Stimulated activated CD4-positive, alpha-beta T cell treated with anti-CD3 and anti-CD28 coated beads, Interleukin-15, amount 100 ng/mL, for 48 hours (primary cell): ENCODE measurements at places on chromosomes 5 and 9.

GRCh38 chr9:114348906-114349482 is 19.3 kb downstream of the ORM2 start:
- DNase-seq = peak; percentile 91

DNA sequence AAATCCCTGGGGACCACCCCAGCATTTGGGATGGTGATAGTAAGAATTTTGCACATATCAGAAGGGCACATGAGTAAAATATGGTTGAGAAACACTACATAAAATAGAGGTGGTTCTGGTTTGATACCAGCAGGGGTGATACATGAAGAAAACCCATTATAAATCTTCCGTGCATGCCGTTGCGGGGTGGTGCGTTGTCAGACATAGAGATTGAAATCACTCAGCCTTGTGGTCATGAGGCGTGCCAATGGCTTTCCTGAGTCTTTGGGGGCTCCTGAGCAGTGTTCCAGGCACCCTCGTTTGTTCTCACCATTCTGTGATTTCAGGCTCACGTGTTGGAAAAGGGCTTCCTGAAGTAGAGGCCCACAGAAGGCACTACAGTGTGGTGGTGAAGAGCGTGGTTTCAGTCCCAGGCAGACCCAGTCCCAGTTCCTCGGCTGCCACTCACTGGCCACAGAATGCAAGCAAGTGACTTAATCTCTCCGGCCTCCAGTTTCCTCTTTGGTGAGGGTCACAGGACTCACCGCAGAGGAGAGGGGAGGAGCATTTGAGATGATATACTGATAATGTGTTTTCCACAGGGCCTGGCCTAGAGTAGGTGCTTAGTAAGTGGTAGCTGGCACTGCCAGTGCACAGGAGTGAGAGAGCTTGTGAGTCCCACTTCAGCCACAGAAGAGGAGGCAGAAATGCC is 20.5 kb upstream of the GLRX start:
- peak; percentile 35 for DNase-seq

GRCh38 chr5:145830594-145830993 is 4.5 kb downstream of the PRELID2 start:
- DNase-seq = no peak

DNA sequence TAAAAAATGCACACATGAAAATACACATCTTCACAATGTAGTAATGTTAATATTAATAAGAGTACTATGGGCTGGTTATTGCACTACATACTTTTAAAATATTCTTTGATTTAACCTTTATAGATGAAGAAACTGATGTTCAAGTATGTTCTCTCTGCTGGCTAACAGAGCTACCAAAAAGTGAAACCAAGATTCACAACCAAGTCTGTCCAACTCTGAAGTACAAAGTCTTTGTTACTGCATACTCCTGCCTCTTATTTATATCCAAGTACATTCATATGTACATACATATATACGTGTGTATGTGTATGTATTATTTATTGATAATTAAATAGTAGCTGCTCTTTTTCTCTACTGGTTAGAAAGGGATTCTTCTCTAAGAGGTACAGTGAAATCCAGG is 325.6 kb downstream of the BNC2 start:
- DNase-seq = no peak

GRCh38 chr9:69019808-69020207 is 5.9 kb upstream of the PRKACG start:
- no peak for DNase-seq

- DNase-seq = no peak
Measured at GRCh38 chr5:160271836-160272235, 40.5 kb downstream of the CCNJL start.

DNA sequence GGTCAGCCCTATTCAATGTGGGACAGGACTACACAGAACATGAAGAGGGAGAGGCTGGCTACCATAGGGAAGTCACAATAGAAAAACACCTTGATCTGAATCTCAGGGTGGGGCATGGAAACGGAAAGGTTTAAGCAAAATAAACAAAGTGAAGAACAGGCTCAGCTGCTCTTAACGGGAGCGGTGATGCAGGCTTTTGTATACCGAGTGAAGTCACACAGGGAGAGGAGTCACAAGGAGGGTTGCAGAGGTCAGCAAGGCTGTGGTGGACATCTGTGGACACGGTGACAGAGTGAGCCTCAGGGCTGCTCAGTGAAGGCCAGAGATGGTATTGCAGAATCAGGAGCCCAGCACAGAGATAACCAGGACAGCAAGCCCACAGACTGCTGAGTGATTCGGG is 30.6 kb upstream of the SEMA4D start:
- DNase-seq = no peak

- DNase-seq = no peak
Measured at GRCh38 chr5:32355686-32356085, 42.9 kb upstream of the MTMR12 start.

DNA sequence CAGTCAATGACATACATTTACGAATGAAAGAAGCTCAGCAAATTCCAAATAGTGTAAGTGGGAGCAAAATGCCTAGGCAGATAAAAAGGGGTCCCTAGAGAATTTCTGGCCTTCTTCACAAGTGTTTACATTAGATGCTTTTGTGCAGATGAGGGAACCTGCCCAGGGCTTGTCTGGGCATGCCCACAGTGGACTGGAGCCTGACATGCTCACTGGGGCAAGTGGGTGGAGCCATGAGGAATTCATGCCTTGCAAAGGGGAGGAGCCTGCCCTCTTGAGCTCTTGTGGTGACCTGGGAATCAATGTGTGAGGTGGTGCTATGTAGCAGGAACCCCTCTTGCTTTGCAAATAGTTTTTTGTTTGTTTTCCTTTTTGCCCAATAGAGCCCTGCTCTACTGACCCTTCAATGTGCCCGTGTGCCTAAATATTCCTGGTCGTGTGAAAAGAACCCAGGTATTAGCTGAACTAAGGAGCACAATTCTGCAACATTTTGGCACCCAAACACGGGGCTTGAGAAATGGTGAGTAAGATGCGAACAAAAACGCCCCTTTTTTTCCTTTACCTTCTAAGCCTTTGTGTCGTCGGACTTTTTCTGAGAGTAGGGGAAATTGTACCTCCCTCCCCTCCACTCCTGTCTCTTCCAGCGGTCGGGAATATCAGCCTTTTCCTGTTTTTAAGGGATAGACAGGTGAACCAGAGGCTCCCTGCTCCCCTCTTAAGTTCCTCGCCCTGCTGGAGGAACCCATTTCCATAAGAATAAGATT is 433.8 kb upstream of the CDH9 start:
- no peak for DNase-seq

GRCh38 chr9:130698514-130698913 is 4.9 kb downstream of the EXOSC2 start:
- DNase-seq = no peak

DNA sequence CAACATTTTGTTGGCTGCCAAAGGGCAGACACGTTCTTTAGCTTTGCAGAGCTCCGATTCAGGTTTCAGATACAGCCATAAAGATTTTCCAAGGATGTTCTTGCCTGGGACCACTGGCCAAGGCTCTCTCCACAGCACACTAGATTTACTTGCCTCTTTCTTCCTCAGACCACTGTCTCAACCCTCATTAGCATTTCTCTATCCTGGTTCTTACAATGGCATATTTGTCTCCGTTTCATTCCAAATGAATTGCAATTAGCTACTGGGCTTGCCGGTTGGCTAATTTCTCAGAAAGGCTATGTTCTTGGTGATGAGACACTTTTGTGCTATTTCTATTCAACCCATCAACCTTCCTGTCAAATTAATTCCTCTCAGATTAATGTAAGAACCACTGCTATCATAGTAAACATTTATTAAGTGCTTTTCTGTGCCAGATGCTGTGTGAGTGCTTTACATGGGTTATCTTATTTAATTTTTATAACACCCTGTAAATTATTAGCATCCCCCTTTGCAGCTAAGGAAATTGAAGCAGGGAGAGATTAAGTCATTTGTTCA is 118.4 kb upstream of the NR3C1 start:
- no peak for DNase-seq

GRCh38 chr5:83856881-83857280 is 136.2 kb upstream of the HAPLN1 start:
- no peak for DNase-seq

DNA sequence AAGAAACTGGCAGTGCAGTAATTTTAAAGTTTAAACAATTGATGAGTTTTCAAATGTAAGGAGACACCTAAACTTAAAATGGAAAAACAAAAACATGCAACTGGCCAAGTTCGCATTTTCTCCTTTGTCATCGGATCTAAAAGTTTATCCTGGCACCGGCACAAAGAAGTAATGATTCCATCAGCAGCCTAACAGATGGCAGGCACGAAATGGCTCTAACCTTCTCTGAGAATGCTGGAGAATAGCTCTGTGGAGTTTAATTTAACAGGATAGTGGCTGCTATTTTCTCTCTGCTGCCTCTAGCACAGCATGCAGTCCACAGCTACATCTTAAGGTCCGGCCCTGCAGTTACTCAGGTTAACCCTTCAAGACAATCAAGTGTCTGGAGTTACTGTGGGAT is 82.2 kb downstream of the PRELID2 start:
- DNase-seq = no peak

DNA sequence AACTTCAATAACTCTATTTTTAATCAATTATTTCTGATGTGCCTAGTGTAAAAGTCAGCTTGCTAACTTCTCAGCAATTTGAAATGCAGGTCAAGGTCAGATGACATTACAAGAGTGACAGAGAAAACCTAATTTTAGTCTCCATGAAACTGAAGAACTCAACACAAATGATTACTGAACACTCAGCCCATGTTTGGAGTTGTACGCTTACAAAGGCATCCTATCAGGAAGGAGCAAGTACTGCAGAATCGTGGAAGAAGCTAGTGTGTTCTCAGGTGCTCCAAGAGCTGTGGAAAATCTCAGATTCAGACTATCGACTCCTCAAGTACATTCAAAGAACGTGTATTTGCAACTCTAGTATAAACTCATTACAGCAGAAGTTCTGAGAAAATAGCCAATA is 526.7 kb downstream of the PDE4D start:
- no peak for DNase-seq

DNA sequence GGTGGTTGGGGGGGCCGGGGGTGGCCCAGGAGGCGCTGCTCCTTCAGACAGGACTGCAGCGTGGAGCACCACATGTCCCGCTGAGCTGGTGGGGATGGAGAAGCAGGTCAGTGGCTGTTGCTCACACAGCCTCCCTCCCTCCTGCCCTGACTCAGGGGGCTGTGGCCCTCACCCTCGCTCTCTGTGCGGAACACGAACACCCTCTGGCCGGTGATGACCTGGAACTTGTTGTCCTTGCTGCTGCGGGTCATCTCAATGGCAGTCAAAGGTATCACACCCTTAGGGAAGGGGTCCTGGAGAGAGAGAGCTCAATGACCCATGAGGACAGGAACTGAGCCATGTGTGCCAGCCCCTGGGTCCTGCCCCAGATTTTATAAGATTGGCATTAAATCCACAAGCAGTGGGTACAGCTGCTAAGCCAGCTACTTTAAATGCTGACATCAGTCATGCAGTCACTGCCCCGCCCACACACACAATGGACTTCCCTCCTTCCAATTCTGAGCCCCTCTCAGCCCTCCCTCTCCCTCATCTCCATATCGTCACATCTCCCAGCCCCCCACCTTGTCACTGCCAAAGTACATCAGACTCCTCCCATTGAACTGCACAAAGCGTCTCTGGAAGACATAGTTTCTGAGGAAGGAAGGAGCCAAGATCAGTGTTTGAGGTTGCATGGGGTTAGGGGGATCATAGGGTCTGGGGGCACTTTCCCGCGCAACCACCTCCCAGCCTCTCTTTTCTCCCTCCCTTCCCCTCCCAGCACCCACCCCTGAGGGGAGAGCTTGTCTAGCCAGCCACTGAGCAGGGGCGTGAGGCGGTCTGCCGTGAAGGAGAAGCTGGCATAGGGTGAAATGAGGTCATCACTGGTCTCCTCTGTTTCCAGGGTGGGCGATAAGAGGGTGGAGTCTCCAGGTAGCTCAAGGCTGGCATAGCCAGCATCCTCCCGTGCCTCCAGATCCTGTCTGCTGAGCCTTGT is 8.9 kb downstream of the ARAP3 start:
- no peak for DNase-seq

GRCh38 chr5:149771216-149771980 is 41.3 kb downstream of the PPARGC1B start:
- no peak for DNase-seq

- DNase-seq = no peak
Measured at GRCh38 chr5:82466986-82467561, 188.9 kb upstream of the RPS23 start.
